ENCODE measurements at places on chromosomes 3 and 15.

- no peak for DNase-seq
These were observed 406.8 kb downstream of the MCTP2 start for GRCh38 chr15:94638183-94638582.

DNA sequence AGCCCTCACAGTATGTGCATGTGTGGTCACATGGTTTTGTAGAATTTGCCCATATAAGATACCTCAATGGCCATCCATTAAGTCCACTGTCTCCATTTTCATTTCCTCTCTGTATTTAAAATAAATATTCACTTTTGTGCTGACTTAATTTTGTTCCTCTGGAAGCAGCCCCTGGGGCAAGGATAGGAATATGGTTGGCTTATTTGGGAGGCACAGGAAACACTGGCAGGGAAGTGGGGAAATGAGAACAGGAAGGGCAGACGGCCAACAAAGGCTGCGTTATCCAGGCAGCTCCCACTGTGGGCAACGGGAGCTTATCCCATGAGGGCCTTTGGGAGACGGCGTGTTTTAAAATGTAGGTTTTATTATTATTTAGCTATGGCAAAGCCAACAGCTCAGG, 148.6 kb downstream of the SHQ1 start:
- DNase-seq = no peak

DNA sequence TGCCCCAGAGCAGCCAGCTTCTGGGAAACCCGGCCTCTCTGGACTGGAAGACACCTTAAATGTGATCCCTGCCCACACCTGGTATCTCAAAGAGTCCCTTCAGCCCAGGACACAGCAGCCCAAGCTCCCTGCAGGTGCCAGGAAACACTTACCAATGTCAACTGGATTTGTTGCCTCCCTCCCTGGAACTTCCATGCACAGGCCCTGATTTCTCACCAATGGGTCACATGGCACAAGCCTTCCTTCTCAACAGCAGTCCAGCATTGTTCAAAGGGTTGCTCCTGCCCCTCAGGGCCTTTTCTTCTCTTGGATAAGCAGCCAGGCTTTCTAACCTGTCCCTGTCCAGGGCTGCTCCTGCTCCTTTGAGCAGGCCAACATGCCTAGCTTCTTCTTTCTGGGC, 31.6 kb downstream of the ANP32A start:
- DNase-seq = no peak

DNA sequence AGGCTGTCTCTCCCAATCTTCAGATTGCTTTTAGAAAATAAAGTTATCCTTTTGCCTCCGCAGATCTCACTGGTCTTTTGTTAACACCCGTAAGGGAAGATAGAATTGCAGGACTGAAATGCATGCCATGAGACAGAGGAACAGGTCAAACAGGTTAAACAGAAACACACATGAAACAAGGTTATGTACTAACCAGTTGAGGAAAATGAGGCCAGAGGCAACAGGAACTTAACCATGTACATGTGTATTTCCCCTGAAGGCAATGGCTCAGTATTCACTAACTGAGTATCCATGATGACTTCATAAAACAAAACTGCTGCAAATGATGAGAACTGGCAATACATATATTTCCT, 169.1 kb upstream of the NSMCE3 start:
- DNase-seq = no peak

DNA sequence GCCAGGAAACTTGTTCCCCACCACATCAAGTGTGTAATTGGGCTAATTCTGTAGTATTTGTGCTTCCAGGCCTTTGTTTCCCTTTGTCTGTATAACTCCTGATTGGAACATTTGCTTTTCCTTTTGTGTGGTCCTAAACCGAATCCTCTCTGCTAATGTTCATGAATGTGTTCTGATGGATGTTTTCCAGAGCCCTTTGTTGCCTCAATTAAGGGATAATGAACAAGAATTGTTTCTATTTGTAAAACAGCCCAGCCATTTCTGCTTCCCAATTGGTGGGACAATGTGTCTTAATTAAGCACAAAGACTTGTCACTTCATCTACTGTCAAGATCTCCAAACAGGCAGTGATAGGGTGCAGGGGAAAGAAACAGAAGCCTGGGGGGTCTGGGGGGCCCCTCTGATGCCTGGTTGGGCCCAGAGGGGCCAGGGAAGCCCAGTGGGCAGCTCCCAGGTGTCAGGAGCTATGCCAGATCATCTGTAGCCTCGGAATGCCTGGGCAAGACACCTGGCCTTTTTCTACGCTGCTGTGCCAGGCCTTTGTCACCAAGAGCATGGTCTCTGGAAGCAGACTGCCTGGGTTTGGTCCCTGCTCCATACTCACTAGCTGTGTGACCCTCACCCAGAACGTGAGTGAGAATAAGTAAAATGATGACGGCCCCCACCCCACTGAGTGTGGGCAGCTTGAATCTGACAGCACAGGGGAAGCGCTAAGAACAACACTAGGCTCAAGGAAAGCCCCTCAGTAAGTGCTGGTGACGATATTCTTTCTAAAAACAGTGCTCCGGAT, 116.6 kb upstream of the PRR20G start:
- DNase-seq = no peak

DNA sequence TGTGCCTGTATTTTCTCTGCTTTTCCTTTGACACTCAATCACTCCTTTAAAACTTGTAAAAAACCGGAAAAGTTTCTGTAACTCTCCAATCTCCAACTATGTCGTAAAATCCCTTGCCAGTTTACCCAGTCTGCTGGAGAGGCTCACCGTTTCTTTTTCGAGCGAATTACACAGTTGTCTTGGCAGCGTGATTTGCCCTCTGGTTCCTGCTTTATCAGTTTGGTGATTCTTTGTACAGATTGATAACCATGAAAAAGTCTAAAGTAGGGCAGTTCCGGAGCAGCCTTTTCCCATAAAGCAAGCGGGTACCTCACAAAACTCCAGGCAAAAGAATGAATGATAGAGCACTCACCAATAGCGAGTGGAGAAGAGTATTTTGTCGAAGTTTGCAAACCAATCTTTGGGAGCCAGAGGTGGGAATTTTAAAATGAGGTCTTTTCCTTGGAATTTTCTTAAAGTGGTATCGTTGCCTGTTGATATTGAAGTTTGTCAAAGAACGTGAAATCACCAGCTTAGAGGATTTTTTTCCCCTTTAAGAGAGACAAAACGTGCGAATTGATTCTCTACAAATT, at the start of gene TTC23:
TSS of gene TTC23 (minus strand) at position 312 of the 572 bp plus-strand sequence. CDS start 20,869 bp downstream, outside the sequence.
- peak; percentile 53 for DNase-seq

- DNase-seq = no peak
These were observed 10.8 kb downstream of the RASL12 start for GRCh38 chr15:65056868-65057548.

DNA sequence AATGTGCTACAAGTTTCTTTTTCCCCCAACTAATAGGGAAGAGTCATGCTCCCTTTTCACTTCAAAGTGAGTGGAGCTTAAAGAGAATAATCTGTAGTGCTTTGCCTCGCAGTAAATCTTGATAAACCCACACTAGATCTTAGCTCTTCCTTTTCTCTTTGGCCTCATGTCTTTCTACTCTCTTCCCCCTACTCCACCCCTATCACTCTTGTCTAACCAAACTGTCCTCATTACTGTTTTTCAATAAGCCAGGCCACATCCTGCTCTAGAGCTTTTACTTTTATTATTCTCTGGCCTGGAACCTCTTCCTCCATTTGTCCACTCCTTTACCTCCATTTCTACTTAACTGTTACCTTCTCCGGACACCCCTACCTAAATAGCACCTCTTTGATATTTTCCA, 291.0 kb upstream of the SATB1 start:
- no peak for DNase-seq

- DNase-seq = no peak
These were observed at the start of gene FEZF2 for GRCh38 chr3:62373215-62373614. Gene FEZF2 (minus strand): TSS chr3:62373550. CDS start chr3:62372868, 682 bp downstream.

GRCh38 chr3:112366522-112366921, 33.6 kb downstream of the CD200 start:
- DNase-seq = no peak

DNA sequence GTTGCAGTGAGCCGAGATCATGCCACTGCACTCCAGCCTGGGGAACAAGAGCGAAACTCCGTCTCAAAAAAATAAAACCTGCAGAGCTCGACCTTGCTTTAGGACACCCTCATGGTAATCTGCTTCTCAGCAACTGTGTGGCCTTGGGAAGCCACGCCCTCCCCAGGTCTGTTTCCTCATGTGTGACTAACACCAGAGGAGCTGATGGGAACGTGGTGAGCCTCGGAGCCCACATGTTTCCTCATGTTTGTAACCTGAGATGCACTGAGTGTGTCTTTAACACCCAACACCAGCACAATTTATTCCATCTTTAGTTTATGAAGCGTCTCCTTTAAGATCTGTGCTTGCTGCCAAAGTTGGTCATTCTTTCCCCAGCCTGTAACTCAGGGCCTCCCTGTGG, 142.8 kb downstream of the OCA2 start:
- peak; percentile 67 for DNase-seq

Measured in MV-4-11 (cell line).